ENCODE measurements at places on chromosomes 2 and 18.

DNA sequence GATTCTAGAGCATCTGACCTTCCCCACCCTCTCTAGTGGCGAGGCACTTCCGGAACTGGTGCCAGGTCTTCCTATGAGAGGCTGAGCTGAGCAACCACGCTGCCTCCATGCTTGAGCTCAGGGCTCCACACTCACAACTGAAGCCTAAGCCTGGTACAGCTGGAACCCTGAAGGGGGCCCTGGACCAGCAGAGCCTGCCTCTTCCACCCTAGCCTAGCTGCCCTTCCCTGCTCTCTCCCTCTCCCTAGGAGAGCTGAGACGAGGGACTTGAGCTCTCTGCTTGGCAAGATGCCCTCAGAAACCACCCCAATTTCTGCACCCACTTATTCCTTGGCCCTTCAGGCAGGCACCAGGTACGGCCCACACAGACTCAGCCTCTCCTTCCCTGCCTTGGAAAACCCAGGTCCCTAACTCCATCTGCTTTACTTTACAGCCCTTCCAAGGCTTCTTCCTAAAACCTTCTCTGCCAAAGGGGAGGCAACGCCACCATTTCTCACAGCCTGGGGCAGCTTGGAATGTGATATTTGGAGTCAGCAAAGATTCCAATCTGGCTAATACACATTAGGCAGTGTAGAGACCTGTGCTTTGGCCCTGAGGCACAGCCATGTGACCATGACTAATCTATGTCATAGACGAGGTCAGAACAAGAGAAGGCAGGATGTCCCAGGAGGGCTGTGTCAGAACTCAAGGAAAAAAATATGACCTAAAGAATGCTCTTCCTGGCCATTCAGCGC, 18.8 kb downstream of the COX7A2L start:
- DNase-seq, result peak; percentile 9

- no peak for DNase-seq
Observed at GRCh38 chr2:10064932-10065772, 15.1 kb downstream of the CYS1 start.

DNA sequence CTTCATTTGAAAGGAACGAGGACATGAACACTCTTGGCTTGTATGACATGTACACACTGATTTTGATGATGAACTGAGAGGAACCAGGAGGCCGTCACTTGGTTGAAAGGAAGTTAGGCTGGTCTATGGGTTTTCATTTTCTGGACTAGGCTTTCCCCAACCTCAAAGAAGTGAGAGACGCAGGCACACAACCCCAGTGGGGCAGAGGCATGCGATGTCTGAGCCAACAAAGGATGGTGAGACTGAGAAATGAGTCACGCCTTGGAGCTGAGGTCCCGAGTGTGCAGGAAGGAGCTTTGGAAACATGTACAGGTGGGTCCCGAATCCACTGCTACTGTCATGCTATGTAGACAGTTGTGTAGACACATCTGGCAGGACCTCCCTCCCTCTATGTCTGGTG, 24.1 kb downstream of the SIGLEC15 start:
- DNase-seq, result no peak

GRCh38 chr2:44789971-44790721, 151.4 kb upstream of the SIX3 start:
- DNase-seq, result no peak

GRCh38 chr2:73218298-73218697, 4.3 kb downstream of the SMYD5 start:
- no peak for DNase-seq
